ENCODE measurements at places on chromosomes 6 and 20.
A peak's percentile ranks its signal among the peaks of the same experiment; 100 is the strongest.

- DNase-seq = no peak
Measured at GRCh38 chr6:113220832-113221231, 636.3 kb upstream of the MARCKS start.

- DNase-seq = no peak
Measured at GRCh38 chr20:4320291-4320690, 304.9 kb upstream of the RNF24 start.

DNA sequence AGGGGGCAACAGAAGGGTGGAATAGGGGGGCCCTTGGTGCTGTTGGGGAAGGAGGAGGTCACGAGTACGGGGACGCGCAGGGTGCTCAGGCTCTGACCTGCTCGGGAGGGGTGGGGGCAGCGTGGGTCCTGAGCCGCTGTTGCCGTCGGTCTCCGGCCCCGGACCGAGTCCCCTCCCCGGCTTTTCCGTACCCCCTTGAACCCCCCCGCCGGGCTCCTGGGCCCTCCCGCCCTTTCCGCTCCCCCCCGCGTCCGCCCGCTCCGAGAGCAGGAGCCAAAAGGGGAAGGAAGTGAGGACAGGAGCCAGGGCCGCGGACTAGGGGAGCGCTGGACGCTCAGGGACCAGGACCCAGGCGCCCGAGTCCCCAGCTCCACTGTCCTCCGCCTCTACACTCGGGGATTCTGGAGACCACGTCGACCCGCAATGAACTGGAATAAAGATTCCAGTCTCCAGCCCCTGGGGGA, at the start of gene RGL2:
RGL2 (minus strand) TSS at position 170 of the 464 bp plus-strand sequence. CDS start 332 bp downstream, outside the sequence.
- DNase-seq = peak; percentile 53

- DNase-seq = no peak
Measured at GRCh38 chr6:20623761-20624160, 89.5 kb downstream of the CDKAL1 start.

DNA sequence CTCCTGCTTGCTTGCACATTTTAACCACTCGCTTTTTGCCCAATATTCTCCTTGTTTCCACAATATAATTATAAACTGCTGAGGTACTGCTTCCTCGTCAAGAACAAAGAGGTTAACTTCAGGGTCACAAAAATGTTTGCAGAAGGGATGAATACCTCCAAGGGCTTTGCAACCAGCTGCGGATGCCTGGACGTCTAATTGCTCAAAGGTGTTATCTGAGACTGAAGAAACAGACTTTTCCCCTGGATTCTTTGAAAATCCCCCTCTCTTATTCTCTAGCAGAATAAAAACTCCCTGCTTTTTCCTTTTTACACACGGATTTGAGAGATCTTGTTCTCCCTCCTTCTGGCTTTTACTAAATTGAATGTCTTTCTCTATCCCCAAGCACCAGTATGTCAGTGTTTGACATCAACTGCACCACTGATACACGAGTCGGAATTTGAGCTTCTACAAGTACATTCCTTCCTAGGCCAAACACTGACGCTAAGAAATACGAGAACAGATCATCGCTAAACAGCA, 336 bp upstream of the SMPDL3A start:
- DNase-seq = peak; percentile 97

- no peak for DNase-seq
Measured at GRCh38 chr6:17096652-17097051, 5.2 kb upstream of the STMND1 start.

- DNase-seq = no peak
Measured at GRCh38 chr6:33490621-33491020, 36.2 kb downstream of the ZBTB9 start.

GRCh38 chr6:45942953-45943352, 72.7 kb downstream of the CLIC5 start:
- no peak for DNase-seq

DNA sequence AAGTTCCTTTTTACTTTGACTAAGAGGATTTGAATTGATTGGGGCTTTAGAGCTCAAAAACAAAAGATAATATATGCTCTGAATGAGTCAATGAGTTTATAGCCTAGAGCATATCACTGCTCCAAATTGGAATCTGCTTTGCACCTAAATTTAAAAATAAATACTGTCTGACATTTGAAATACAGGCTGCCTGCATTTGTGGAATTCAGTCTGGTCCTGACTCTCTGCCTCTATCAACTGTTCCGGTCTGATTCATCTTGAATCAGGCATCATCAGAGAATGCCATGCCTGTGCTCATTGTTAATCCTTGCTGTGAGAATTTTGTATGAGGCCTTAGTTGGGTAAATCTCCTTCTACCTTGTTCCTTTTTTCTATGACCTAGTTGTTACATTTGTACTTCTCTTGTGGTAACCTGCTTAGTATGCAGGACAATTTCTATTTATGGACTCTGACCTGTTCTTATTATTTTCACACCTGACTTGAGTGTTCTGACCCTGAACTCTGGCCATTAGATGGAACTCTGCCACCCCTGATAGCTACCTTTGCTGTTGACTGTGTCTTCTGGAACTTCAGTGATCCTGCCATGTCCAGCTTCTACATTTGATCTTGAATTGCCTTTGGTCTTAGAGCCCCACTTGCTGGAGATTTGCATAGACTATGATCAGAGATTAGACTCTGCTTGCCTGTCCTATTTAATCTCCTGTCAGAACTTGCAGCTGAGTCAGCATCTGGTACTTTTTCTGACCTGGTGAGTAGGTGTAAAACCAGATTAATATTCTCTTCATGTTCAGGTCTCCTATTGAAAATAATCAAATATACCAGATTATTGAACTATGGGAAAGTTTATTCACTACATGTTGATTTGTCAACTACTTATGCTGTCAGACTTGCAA, 442.7 kb upstream of the HS3ST5 start:
- DNase-seq = peak; percentile 0

All from iris pigment epithelial cell (primary cell).